ENCODE measurements at places on chromosomes 3 and 15. TPM values are rescaled to one million over a fixed set of nuclear protein-coding genes. Genes with fewer than 3 reads are reported as not detected.

CORO2B gene
- 2.5 TPM for total RNA-seq

GRK7 gene
- 0.16 TPM for total RNA-seq

ATP13A5 gene
- not detected for total RNA-seq

CACNA1D gene
- total RNA-seq, result 0.28 TPM

CLDN11 gene
- total RNA-seq, result 2.3 TPM

PLXNB1 gene
- total RNA-seq, result 3.9 TPM

GABRR3 gene
- total RNA-seq, result not detected

IRAK2 gene
- total RNA-seq, result 3.9 TPM

ASB14 gene
- 5.0 TPM for total RNA-seq

PLXND1 gene
- 28.2 TPM for total RNA-seq

MYO1E gene
- total RNA-seq, result 53.7 TPM

PLSCR2 gene
- not detected for total RNA-seq

CYP8B1 gene
- not detected for total RNA-seq

CKMT1A gene
- not detected for total RNA-seq

ROBO2 gene
- 0.19 TPM for total RNA-seq

PML gene
- total RNA-seq, result 22.6 TPM

USP50 gene
- total RNA-seq, result not detected

C2CD4A gene
- 2.3 TPM for total RNA-seq

ADGRG7 gene
- 0.22 TPM for total RNA-seq

SCN5A gene
- 34.2 TPM for total RNA-seq

HGD gene
- 0.40 TPM for total RNA-seq

TMF1 gene
- total RNA-seq, result 31.5 TPM

CCDC54 gene
- not detected for total RNA-seq

SGO1 gene
- not detected for total RNA-seq

SH2D7 gene
- total RNA-seq, result not detected

RYR3 gene
- 24.0 TPM for total RNA-seq

NCKIPSD gene
- 8.6 TPM for total RNA-seq

APOD gene
- total RNA-seq, result 436 TPM

NPAP1 gene
- total RNA-seq, result not detected

TMEM41A gene
- 9.5 TPM for total RNA-seq

POTEB2 gene
- not detected for total RNA-seq
